Activated naive CD8-positive, alpha-beta T cell treated with anti-CD3 and anti-CD28 coated beads for 36 hours (primary cell): ENCODE measurements at places on chromosomes 5 and 9.

DNA sequence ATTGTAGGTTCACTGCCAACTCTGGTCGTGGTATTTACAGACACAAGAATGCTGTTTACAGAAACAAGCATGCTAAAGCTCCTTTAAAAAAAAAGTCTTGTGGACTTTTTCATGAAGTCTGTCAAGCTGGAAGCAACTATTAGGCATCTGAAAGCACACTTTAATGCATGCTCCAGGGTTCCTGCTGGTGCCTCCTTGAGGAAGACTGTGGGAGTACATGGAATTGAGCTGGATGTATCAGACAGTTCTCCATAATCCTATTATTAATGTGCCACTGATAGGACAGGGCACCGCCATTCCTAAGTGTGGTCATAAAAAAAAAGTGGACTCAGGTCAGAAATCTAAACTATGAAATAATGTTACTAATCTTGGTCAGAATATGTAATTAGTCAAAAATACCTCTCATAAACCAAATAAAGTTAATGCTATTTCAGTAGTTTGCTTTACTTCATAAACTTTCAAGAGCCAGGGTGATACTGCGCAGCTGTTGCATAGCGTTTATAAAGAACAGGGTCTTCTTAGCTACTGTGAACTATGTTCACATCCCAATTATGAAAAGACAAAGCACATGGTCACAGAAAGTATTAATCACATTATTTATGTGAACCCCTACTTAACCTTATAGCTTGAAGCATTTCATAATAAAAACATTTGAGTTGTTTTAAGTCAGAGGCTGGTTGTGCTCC lies 390.8 kb upstream of the PTGER4 start:
- DNase-seq = no peak

DNA sequence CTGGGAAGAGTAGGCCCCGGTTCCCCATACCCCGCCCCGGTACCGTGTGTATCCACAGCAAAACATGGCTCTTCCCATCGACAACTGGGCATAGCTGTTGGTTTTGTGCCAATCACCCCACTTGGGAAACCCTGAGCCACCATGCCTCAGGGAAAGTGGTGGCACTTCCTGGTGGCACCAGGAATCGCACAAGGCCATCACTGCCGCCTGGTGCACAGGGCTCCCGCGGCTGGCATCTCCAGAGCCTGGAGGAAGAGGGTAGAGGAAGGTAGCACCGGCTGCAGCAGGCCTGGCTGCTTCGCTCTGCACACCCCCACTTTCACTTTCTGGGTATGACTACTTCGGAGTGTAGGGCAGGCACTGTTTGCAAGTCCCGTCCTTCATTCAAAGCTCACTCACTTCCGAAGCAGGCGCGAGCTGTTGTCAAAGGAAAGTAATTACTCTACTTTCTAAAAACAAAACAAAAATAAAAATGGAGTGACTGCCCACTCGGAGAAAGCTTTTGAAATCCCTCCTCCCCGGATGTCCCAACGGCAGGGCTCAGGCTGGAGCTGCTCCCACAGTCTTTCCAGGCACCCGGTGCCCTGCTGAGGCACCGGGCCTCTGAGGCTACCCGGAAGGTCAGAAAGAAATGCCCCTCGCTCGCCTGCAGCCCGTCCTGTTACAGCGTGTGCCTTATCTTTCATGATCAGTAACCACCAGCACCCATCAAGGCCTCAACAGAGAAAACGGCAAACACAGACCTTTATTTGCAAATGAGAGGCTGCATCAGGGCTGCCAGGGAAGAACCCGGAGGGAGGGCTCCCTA lies 2.0 kb downstream of the BRD3 start:
- peak; percentile 76 for DNase-seq

GRCh38 chr9:5846096-5846495 lies 13.2 kb upstream of the ERMP1 start:
- no peak for DNase-seq

GRCh38 chr5:172178301-172178987 lies 9.6 kb downstream of the STK10 start:
- DNase-seq = peak; percentile 63
